CMK (cell line): ENCODE measurements at places on chromosomes 5 and 9.

GRCh38 chr9:126709241-126709640, 95.5 kb downstream of the LMX1B start:
- no peak for DNase-seq

DNA sequence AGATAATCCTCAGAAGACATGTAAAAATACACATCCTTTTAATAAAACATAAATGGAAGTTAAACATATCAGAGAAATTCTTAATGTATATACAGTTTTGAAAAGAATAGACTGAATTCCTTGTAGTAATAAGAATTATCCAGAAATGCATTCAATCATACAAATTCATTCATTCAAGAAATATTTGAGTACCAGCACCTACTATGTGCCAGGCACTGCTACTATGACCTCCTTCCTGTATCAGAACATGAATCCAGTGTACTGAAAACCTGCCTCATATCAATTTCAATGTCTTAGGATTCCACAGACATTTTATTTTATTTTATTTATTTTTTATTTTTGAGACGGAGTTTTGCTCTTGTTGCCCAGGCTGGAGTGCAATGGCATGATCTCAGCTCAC, 13.3 kb downstream of the PRKAA1 start:
- no peak for DNase-seq

GRCh38 chr5:81397176-81397575, 3.2 kb upstream of the ACOT12 start:
- no peak for DNase-seq

- DNase-seq = no peak
Observed at GRCh38 chr5:113909782-113910181, 396.3 kb downstream of the YTHDC2 start.

DNA sequence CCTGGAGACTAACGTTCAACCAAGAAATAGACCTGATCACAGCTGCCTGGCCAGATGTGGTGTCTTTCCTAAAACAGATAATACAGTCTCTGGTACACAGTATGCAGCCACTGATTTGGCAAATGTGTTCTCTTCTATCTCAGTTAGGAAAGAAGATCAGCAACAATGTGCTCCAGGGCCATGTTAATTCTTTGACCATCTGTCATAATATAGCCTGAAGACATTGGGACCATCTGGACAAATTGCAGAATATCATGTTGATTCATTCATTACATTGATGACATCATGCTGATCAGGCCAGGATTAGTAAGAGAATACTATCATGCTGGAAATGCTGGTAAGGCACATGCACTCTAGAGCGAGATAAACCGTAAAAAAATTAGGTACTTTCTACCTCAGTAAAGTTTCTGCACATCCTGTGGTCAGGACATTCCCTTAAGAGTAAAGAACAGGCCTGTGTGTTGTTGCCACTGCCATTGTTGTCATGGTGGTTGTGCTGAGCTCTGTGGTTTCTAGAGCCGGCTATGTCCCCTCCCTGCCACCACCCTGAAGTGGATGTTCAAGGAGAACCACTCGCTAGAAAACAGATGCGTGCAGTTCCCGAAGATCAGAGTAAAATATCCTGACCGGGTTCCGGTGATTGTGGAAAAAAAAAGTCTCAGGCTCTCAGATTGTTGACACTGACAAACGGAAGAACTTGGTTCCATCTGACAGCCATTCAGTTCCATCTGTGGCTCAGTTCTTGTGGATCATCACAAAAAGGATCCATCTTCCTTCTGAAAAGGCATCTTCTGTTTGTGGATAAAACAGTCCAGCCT, 6.4 kb upstream of the JMY start:
- no peak for DNase-seq

- no peak for DNase-seq
Observed at GRCh38 chr5:123433596-123433995, 10.4 kb upstream of the CEP120 start.

GRCh38 chr9:111969061-111969460, 72.4 kb downstream of the UGCG start:
- no peak for DNase-seq

GRCh38 chr5:105735704-105736103, 1935.0 kb downstream of the EFNA5 start:
- DNase-seq = no peak

DNA sequence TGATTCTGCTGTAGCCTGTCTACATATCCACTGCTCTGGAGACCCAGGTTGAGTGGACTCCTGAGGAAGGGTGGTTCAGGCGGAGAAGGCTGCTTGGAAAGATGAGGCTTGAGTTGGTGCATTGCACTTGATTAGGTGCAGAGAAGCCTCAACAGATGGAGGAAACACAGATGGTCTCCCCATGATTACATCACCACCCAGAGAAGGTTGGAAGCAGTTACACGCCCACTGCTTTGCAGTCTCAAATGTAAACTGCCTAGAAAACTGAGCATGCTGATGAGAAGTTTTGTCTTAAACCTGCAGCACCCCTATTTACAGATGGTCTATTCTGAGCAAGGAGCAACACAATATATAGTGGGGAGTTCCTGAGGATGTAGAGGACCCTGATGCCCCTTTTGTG, 266.6 kb downstream of the PIK3R1 start:
- DNase-seq = no peak

DNA sequence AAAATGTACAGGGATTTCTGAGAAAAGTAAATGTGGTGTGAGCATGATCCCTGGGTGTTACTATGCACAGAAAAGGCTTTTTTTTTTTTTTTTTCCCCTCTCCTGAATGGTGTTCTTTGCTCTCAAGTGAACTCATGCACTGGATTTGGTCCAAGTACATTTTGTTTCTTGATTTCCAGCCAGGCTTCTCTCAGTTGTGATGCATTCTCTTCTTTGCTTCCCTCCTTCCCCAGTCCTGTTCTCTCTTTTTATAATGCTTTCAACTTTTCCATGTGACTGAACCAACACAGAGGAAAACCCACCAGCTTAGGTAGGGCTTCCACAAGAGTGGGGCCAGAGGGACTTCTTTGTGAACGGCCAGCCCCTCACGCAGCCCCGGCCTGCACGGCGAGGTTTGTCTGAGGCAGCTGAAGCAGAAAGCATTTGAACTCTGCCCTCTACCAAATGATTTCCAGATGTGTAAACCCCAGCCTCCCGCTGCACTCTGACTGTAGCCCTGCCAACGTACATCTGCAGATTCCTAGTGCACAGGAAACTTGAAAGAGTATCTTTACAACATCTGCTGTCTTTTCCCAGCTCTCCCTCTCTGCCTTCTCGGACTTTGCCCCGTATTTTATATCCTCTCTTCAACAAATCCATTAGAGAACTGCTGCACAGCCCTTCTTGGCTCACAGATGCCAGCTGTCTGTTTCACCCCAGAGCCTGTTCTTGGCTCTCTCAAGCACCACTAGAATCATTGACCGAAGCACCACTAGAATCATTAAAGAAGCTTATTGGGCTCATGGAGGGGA, 71.8 kb upstream of the CD180 start:
- no peak for DNase-seq
